ENCODE measurements at places on chromosomes 11 and 22.

DNA sequence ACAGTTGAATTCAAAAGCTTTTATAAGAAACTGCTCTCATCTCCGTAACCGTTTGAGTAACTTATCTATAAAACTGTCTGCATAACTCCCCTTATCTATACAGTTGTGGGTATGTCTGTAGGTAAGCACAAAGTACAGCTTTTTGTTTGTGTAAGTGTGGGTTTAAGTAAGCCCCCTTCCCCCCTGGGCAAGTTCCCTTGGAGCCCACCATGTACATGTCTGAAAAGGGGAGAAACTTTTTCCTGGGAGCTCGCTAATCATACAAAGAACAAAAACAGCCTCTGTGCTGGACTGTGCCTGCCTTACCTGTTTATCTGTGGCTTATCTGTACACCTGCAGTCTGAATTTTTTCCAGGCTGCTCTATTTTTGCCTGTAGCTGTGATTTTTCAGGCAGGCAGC, 36.3 kb upstream of the TMEM45B start:
- DNase-seq, result no peak

DNA sequence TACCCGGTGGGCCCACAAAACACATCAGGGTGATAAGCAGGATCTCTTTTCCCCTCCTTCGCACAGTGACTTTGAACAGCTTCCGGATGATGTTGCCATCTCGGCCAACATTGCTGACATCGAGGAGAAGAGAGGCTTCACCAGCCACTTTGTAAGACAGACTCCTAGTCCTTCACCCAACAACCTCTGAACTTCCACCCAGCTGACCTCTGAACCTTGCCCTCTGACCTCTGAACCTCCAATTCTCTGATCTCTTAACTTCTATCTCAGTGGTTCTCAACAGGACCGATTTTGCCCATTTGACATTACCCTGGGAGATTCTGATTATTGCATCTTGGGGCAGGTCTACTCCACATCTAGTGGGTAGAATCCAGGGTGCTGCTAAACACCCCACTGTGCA, 3.2 kb downstream of the NCF4 start:
- no peak for DNase-seq

DNA sequence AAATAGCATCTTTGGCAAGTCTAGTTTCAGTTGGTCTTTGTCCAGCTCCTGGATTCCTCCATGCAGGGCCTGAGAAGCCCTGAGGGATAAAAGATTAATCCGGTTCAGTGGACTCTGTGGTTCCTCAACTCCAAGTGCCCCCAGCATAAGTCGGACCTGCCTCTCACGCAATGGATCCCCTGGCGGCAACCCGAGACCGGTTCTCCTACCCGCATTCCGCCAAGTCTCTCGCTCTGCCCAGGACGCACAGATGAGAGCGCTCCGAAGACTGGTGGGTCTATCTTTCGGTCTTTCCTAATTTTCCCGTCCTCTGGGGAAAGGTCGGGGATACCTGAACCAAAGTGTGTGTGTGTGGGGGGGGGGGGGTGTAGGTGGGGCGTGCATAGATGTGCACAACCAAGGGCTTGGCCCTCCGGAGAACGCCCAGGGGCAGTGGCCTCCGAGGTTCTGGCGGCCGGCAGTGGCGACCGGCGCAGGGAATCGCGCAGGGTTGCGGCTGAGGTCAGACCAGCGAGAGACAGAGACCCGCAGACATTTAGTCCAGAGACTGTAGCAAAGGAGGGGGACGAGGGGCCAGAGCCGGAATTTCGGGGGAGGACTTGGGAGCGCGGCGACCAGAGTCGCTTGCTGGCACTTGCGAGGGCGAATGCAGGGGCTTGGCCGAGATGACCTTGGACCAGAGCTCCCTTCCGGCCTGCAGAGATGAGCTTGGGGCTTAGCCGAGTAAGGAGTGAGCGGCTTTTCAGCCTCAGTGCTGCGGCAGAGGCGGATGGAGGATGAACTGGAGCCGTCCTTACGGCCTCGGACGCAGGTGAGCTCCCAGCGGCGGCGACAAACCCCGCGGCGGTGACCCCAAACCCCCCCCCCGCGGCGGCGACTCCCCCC, 712 bp upstream of the SLC2A11 start:
- peak; percentile 61 for DNase-seq

DNA sequence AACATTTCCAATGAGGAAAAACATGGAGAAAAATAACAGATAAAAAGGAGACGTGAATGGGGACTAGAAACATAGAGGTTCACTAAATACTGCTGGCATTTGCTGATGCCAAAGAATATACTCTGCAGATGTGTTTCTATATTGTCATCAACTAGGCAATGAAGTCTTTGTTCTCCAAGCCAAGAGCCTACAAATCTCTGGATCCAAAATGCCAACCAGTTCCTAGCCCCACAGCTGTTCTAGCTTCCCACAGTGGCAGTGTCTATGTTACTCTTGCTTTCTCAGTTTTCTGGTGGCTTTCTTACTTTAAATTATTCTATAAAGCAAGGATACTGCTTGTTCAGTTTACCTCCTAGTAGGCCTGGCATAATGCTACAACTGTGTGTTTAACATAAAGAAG, 977.9 kb upstream of the CCDC90B start:
- no peak for DNase-seq

DNA sequence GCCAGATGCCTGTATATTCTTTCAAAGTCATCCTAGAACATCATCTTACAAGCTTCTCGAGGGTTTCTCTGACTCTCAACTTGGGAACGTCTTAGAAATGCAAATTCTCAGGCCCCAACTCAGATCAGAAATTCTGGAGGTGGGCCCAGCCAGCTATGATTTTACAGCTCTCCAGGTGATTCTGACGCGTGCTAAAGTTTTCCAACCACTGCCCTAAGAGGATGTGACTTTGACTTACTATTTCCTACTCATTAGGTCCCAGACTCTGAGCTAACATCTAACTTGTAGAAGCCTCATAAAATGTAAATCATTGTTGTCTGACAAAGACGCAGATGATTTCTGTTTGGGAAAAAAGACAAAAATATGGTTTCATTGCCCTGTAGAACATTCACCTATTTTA, 61.1 kb downstream of the IRAG1 start:
- no peak for DNase-seq

DNA sequence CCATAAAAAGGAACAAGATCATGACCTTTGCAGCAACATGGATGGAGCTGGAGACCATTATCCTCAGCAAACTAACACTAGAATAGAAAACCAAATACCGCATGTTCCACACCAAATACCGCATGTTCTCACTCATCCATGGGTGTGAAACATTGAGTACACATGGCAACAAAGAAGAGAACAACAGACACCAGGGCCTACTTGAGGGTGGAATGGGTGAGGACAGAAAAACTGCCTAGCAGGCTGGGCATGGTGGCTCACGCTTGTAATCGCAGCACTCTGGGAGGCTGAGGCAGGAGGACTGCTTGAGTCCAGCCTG, 12.3 kb downstream of the EHD1 start:
- no peak for DNase-seq

DNA sequence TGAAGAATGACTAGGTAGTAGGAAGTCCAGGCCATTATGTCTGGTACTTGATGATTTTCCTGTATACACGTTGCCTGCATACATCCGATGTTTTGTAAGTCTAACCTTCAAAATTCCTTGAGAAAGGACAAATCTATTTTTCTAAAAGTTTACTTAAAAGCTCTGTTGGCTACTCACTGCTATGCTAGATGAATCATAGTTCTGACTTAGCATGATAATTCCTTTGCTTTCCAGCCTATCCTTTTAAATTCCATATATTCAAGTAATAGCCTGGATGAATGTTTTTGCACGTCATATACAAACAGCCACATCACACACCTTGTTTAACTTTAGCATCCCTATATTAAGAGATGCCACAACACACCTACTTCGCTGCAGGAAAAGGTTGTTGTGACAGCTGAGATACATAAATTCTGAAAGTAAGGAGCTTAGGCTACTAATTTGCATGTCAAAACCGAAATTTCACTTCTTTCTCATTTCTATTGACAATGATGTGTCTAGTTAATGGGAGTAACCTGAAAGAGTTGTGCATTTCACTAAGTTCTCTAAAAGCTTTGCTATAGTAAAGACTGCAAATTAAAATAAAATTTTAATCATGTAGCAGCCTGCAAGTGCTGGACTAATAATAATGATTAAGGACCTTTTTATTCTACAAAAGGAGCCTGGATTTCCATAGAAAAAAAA, 1116.4 kb downstream of the JRKL start:
- DNase-seq, result no peak

- no peak for DNase-seq
Measured at GRCh38 chr11:47147250-47147649, 29.4 kb downstream of the ARFGAP2 start.

DNA sequence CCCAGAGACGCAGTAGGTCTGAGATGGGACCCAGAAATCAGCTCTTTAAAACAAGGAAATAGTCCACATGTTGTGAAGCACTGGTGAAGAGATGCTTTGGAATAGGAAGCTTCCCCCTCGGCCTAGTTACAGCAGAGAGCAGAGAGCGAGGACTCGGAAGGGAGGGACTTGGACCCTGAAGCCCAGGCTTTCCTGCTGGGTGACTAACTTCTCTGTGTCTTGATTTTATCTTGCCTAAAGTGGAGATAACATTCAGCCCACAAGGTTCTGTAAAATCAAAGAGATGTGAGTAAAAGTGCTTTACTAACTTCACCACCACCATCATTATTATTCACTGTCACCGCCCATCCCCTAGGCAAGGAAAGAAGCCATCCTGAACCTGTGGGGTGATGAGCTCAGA, 58.4 kb downstream of the THAP12 start:
- DNase-seq, result no peak

DNA sequence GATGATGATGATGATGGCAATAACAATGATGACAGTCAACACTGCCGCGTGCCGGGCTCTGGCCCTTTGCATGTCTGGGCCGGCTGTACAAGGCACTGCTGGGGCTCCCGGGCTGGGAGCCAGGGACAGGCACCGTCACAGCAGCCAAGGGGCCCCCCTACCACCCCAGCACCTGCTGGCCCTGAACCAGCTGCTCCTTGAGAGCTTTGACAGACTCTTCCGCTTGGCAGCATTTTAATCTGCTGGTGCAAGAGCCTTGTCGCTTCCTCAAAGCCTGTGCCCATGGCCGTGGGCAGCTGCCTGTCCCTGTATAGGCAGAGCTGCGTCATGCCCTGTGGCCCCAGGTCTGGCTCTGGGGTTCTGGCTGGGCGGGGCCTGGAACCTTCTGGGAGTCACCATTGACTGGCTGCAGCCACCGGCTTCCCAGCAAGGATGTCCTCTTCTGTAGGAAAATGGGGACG, 12.9 kb upstream of the MUC6 start:
- DNase-seq, result peak; percentile 44

Data from NCI-H1092 (cell line).